ENCODE measurements at places on chromosomes 13 and 19.
A peak's percentile ranks its signal among the peaks of the same experiment; 100 is the strongest.

- no peak for DNase-seq
Observed at GRCh38 chr19:38503077-38503410, 69.6 kb downstream of the RYR1 start.

DNA sequence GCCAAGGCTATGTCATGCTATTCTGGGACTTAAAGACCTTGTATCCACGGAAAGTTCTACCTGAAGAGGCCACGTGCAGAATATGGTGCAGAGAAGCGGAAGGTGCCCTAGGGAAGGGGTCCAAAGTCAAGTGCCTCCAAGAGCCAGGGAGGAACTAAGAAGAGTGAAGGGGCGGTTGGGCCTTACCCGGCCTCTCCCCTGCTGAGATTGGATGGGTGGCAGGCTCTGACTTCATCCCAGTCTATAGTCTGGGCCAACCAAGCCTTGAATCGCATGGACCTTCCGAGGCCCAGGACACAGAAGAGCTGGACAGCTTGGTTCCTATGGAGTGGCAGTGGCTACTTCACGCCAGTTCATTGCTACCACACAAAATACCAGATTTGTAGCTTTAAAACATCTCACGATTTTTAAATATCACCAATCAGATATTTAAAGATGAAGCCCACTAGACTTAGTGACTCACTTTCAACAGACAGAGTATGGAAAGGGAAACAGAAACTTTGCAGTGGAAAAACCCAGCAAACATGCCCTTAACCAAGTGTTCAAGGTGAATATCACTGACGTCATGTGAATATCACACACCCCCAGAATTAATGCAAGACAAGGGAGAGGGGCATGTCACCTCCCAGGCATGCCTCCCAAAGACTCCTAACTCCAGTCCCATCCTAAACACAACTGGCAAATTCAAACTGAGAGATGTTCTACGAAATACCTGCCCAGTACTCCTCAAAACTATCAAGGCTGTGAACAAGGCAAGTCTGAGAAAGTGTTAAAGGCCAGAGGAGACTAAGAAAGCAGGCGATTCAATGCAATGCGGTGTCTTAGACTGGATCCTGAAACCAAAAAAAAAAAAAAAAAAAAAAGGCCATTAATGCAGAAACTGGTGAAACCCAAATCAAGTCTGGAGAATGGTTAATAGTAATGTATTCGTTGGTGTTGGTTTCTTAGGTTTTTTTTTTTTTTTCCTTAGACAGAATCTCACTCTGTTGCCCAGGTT is 10.2 kb downstream of the C19orf12 start:
- no peak for DNase-seq

DNA sequence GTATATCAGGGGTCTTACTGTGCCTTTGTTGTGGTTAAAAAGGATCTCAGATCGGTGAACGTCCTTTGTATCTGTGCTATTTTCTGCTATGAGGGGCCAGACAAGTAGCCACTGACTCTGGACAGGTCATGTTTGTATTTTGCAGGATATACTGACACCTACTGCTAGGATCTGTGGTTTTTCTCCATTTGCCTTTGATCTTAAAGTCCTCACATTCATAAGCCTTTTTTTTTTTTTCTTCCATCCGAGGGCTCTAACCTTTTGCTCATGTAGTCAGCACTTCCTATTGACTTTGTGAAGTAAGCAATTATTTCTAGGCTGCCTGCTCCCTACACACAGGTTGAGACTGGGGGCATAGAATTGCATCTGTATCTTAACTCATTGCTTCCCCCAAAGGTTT is 106.2 kb downstream of the SLITRK5 start:
- DNase-seq, result peak; percentile 44

GRCh38 chr19:31015778-31016177 is 333.5 kb downstream of the TSHZ3 start:
- no peak for DNase-seq

DNA sequence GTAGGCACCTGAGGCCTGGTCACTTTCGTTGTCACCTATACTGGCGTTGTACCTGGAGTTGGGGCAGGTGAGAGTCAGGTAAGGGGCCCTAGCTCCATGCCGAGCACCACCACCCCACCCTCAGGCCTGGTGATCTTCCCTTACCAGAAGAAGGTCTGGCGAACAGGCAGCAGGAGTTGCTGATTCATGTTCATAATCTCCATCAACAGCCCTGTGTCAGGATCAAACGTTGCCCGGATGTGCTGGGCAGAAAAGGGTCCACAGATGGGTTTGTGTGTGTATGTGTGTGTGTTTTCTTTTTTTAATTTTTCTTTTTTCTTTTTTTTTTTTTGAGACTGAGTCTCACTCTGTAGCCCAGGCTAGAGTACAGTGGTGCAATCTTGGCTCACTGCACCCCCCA is 14.3 kb downstream of the MAN2B1 start:
- no peak for DNase-seq

DNA sequence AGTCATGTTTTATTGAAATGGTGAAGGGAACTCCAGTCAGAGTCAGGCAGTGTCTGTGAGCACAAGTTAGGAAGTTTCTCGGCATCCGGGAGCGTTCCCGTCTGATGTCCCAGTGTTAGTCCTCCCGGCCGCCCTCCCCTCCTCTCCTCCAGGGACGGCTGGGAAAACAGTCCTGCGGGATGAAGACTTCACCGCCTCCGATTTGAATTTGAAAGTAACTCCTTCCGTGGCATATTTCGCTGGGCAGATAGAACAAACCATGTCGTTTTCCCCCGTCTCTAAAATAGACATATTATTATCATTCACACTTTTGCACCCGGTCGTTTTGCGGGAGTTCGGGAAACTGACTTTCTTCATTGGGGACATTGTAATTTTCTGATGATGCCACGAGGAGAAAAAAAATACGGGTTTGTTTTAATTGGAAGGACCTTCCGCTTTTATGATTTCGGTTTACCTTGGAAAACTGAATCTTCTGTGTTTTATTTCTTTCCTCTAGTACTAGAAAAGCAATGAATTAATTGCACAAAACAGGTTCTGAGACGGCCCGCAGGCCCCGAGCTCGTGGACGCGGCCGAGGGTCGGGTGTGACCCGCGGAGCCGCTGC is 76.6 kb downstream of the ZIC5 start:
- peak; percentile 28 for DNase-seq

- no peak for DNase-seq
Observed at GRCh38 chr19:6721773-6722172, 1.3 kb upstream of the C3 start.

- DNase-seq, result no peak
Observed at GRCh38 chr13:77749344-77749880, 51.9 kb downstream of the SLAIN1 start.

- DNase-seq, result no peak
Observed at GRCh38 chr13:32117001-32117400, 85.4 kb downstream of the FRY start.

GRCh38 chr19:39139971-39140453 is 14.4 kb downstream of the PAK4 start:
- DNase-seq, result no peak

GRCh38 chr13:96141032-96141431 is 51.1 kb downstream of the HS6ST3 start:
- DNase-seq, result peak; percentile 2

All from DMS53 (cell line).